ENCODE measurements at places on chromosomes 11 and 22.

DNA sequence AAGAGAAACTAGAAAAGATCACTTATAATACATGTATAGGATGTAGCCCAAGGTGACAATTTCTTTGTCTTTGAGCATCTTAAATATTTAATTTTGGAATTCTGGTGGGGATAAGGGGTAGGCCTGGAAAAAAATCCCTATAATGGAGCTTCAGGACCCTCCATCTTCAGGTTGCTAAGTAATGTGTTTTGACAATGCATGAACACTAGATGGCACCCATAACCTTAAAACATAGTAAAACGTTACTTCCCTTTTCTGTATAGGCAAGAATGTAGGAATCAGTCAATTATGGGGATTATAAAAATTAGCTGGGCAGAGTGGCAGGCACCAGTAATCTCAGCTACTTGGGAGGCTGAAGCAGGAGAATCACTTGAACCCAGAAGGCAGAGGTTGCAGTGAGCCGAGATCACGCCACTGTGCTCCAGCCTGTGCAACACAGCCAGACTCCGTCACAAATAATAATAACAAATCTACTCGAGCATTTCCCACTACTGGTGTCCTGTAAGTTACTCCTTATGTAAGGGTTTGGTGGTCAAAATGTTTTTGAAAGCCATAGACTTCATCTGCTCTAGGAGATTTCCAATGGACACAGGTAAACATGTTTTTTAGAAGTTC lies 541.9 kb upstream of the CCDC90B start:
- no peaks in the 10 kb centered on the region for H3K36me3 ChIP-seq
- no peaks in the 10 kb centered on the region for H3K4me1 ChIP-seq
- no peaks in the 10 kb centered on the region for H3K27me3 ChIP-seq
- no peak for DNase-seq

- no peak for DNase-seq
- no peaks in the 10 kb centered on the region for H3K27me3 ChIP-seq
- no peak overlapping the region for H3K4me3 ChIP-seq
- H3K27ac ChIP-seq = no peak overlapping the region
- no peaks in the 10 kb centered on the region for H3K36me3 ChIP-seq
These were observed 20.1 kb downstream of the ELP4 start for GRCh38 chr11:31529701-31530100.

DNA sequence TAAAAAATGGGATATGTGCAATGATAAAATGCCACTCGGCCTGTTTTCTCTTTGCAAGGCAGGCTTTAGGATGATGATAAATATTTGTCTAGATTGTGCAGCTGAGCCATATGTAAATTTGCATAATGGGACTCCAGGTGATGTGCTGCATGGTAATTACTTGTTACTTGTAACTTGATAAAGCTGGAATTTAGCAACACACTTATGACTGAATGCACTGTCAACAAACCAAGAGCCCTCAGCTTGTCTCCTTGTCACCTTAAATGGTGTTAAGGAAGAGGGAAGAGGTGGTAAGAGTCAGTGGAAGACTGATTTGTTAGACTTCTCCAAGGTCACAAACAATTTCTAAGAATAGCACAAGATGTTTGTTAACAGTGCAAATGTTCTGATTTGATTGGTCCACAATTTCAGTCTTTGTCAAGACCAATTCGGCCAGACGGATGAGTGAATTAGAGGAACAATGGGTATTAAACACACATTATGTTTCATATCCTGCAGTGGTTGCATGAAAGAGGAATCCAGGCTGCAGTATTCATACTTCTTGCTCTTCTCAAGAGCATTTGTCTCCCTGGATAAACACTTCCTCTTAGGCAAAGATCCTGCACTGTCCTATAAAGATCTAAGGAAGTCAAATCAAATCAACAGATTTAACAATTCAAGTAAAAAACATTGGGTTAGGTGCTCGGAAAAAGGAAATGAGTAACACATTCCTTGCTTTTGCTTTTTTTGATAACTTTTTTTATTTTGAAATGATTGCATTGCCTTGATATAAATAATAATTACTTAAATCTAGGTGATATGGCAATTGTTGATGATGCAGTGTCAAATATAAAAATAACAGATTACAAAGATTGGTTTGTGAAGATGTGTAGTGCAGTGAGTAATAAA lies 448.3 kb upstream of the DDI1 start:
- H3K27ac ChIP-seq = no peak overlapping the region
- H3K4me3 ChIP-seq = no peak overlapping the region
- H3K27me3 ChIP-seq = no peaks in the 10 kb centered on the region
- no peaks in the 10 kb centered on the region for H3K4me1 ChIP-seq

GRCh38 chr22:36395915-36396314 lies 8.1 kb upstream of the MYH9 start:
- no peaks in the 10 kb centered on the region for H3K36me3 ChIP-seq
- H3K4me1 ChIP-seq = no peaks in the 10 kb centered on the region
- H3K27me3 ChIP-seq = no peaks in the 10 kb centered on the region
- no peak for DNase-seq
- H3K27ac ChIP-seq = no peak overlapping the region

- H3K36me3 ChIP-seq = no peaks in the 10 kb centered on the region
- H3K27ac ChIP-seq = no peak overlapping the region
- no peak overlapping the region for H3K4me3 ChIP-seq
- no peaks in the 10 kb centered on the region for H3K27me3 ChIP-seq
- no peak for DNase-seq
These were observed 1024.3 kb downstream of the BRD1 start for GRCh38 chr22:48803171-48803947.

GRCh38 chr22:45235101-45235777 lies 5.5 kb downstream of the KIAA0930 start:
- no peaks in the 10 kb centered on the region for H3K36me3 ChIP-seq
- H3K27ac ChIP-seq = no peak overlapping the region
- H3K4me3 ChIP-seq = no peak overlapping the region
- H3K27me3 ChIP-seq = no peaks in the 10 kb centered on the region
- peaks cover 39% of the 10 kb centered on the region for H3K4me1 ChIP-seq
- DNase-seq = no peak

DNA sequence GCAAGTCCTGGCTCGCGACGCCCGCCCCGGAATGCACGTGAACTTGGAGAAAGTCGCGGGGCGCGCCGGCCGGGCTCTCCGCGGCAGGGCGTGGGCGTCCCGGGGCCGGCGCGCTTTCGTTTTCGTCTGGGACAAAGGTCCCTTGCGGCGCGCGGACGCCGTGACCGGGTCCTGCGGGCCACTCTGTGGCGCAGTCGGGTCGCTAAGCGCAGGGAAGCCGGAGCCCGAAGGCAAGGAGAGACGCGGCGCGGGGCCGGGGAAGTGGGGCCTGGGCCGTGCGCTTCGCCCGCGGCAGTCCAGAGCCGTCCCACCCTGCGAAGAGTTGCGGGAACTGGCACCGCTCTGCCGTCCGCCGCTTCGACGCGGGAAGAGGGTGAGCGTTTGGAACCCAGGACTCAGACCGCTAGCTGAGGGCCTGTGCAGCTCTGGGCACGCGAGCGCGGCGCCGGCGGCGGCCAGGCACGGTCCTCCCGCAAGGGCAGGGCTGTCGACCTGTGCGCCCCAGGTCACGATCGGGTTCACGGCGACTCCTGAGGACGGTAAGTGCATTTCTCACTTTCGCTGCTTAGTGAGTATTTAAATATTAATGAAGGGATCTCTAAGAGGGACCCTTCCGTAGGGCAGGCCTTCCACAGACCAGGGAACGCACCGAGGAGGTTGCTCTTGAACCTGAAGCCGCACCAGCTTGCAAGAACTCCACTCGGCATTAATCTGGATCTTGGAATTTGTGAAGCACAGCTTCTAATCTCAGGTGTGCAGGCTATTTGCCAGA lies 78.0 kb upstream of the PPARA start:
- DNase-seq = no peak
- H3K27me3 ChIP-seq = no peaks in the 10 kb centered on the region
- peak overlapping the region; percentile 100 for H3K27ac ChIP-seq
- H3K4me3 ChIP-seq = peak overlapping the region; percentile 82
- peaks cover 47% of the 10 kb centered on the region for H3K4me1 ChIP-seq
- no peaks in the 10 kb centered on the region for H3K36me3 ChIP-seq

GRCh38 chr11:11416502-11416901 lies 63.5 kb upstream of the CSNK2A3 start:
- no peaks in the 10 kb centered on the region for H3K27me3 ChIP-seq
- no peak overlapping the region for H3K27ac ChIP-seq
- H3K4me1 ChIP-seq = no peaks in the 10 kb centered on the region
- no peaks in the 10 kb centered on the region for H3K36me3 ChIP-seq
- no peak overlapping the region for H3K4me3 ChIP-seq

DNA sequence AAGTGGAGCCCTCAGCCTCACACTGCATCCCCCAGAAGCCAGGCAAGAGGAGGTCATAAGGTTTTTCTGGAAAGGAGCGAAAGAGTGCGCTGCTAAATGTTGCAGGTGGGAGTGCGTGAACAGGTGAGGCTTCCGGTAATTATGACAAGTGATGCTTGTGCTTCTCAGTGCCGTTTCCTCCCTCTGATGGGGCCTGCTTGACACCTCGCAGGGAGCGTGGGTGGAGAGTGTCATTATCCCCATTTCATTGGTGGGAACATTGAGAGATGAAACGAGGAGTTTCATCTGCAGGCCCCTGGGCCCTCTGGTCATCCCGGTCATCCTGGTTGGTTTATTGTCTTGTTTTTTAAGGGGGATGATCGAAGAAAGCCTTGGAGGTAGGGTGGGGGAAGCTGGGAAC lies 57.5 kb downstream of the BCR start:
- H3K4me3 ChIP-seq = no peak overlapping the region
- H3K4me1 ChIP-seq = peaks cover 56% of the 10 kb centered on the region
- DNase-seq = no peak
- H3K36me3 ChIP-seq = no peaks in the 10 kb centered on the region
- no peak overlapping the region for H3K27ac ChIP-seq

- H3K27ac ChIP-seq = no peak overlapping the region
- no peaks in the 10 kb centered on the region for H3K27me3 ChIP-seq
- no peak for DNase-seq
- H3K4me3 ChIP-seq = no peak overlapping the region
These were observed 81.9 kb downstream of the TP53I11 start for GRCh38 chr11:44868455-44869421.

DNA sequence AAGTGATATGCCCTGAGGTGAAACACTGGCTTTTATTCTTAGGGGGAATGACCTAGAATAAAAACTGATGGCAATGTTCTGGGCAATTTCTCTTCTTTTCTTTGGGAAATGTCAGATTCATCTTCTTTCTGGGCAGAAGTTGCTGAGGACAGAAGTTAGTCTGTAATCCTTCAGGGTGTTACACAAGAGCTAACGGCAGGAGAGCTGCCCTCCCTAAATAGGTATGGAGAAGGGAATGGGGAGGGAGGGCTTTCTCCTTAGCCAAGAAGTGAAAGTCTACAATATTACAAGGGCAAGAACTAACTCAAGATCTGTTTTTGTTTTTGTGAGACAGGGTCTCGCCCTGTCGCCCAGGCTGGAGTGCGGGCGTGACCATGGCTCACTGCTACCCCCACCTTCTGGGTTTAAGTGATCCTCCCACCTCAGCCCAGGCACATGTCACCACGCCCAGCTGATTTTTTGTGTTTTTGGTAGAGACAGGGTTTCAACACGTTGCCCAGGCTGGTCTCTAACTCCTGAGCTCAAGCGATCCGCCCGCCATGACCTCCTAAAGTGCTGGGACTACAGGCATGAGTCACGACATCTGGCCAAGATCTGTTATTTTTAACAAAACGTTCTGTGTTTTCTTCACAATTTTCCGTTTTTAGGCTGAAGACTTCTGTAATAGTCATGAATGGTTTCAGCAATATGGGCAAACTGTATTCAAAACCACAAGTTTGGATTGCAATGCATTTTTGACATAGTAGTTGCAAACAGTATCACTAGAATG lies 7.2 kb downstream of the PIWIL4 start:
- H3K27me3 ChIP-seq = no peaks in the 10 kb centered on the region
- H3K4me3 ChIP-seq = no peak overlapping the region
- H3K4me1 ChIP-seq = no peaks in the 10 kb centered on the region
- H3K36me3 ChIP-seq = no peaks in the 10 kb centered on the region

DNA sequence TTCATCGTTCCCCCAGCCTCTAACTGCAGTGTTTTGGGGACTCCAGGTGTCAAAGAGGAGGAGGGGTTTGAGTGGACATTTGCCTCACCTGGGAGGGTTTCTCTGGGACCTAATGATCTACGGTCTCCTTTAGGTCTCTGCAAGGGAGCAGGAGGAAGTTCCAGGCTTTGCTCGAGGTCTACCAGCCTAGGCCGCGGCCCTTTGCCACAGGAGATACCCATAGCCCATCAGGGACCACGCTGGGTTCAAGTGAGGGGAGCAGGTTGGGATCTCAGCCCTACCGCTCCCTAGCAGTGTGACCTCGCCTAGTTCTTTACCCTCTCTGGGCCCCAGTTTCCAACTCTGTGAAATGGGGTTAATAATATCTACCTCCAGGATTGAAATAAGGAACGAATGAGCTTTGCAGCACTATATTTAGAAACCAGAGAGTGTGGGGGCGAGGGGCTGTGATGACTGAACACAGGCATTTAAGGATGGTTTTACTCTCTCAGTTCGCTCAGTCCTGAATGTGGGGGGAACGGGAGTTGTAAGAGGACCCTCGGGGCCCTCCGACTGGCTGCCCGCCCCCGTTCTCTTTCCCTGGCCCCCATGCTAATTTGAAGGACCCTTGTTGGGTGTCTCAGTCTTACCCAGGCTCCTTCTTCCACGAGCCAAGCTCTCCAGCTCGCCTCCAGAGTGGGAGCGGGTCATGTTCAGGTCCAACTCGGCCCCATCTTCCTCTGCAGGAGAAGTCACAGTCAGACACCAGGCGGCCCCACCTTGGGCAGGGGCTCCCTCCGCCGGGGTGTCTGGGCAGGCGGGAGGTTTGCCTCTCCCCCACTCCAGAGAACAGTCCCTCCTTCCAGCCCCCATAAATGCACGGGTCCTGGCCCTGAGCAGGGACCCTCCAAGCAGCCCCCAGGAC lies 11.7 kb downstream of the PDGFB start:
- no peak overlapping the region for H3K4me3 ChIP-seq
- H3K27me3 ChIP-seq = no peaks in the 10 kb centered on the region
- no peaks in the 10 kb centered on the region for H3K36me3 ChIP-seq
- peaks cover 48% of the 10 kb centered on the region for H3K4me1 ChIP-seq
- DNase-seq = no peak

GRCh38 chr11:102196351-102196750 lies 86.1 kb downstream of the YAP1 start:
- H3K27ac ChIP-seq = no peak overlapping the region
- no peak overlapping the region for H3K4me3 ChIP-seq
- peaks cover 43% of the 10 kb centered on the region for H3K4me1 ChIP-seq

DNA sequence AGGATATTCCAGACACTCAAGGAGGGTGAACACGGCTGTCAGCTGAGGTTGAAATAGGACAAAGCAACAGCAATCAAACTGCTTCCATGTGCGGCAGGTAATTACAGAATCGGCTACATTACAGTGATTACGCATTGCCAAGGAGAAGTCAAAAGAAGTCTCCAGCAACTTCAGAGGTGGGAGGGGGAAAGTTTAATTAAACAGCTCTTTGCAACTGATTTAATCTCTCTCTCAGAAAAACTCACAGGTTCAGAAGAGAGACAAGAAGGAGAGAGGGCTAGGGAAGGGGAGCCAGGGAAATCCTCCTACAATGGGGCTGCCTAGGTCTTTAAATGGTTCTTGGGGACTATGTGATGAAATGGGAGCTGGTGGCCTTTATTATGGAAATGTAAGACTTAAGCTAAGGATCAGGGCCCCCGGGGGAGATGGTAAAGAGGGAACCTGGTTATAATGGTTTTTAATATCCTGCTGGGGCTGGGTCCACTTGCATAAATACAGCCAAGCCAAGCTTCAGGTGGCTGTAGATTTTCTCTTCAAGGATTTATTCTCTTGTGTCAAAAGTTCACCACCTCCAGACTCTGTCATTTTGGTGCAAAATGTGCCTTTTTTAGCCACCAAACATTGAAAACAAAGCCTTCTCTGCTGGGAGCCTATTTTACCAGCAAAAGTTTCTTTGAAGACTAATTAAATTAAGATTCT lies 354.7 kb upstream of the NARS2 start:
- no peaks in the 10 kb centered on the region for H3K36me3 ChIP-seq
- DNase-seq = no peak
- no peak overlapping the region for H3K27ac ChIP-seq
- H3K4me3 ChIP-seq = no peak overlapping the region
- no peaks in the 10 kb centered on the region for H3K27me3 ChIP-seq
- H3K4me1 ChIP-seq = no peaks in the 10 kb centered on the region
